Activated naive CD4-positive, alpha-beta T cell (primary cell): ENCODE measurements at places on chromosomes 2 and 18.

DNA sequence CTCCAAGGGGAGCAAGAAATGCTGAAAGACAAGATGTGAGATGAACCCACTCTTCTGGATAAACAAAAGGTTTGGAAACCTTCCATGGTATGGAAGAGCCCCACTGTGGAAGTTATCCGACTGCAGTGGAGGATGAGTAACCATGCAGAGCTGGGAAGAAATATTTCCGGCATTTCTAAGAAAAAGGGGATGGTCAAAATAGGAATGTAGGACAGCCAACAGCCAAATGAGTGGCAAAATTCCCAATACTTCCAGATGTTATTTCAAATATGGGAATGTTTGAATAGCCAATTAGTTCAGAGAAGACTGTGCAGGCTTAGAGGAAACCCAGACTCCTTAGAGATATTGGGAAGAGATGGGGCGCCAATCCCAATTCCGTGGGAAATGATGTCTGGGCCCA lies 246.8 kb downstream of the RAD51AP2 start:
- DNase-seq = no peak

- no peak for DNase-seq
These were observed 213.4 kb downstream of the RND3 start for GRCh38 chr2:150274108-150274507.

DNA sequence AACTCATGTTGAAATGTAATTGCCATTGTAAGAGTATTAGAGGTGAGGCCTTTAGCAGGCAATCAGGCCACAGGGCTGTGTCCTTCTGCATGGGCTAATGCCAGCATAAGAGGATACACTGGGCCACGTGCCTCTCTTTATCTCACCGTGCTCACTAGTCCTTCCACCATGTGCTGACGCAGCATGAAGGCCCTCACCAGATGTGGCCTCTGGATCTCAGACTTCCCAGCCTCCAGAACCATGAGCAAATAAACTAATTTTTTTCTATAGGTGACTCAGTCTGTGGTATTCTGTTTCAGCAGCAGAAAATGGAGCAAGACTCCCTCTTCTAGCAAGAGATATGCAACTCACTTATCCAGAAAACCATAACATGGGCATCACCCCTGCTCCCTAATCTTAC lies 149.7 kb upstream of the ZNF236 start:
- no peak for DNase-seq

GRCh38 chr2:74833418-74834233 lies at the start of gene HK2:
Gene HK2 (plus strand): TSS chr2:74834127. CDS start chr2:74834581, 454 bp downstream.
- DNase-seq = peak; percentile 36
